Dermis microvascular lymphatic vessel endothelial cell (primary cell): ENCODE measurements at places on chromosomes 6 and 20. TPM values are rescaled to one million over a fixed set of nuclear protein-coding genes. Genes with fewer than 3 reads are reported as not detected.

RSPH9 gene
- 0.25 and 0.26 TPM in 2 replicates for total RNA-seq

MICAL1 gene
- total RNA-seq: 16.8 and 19.5 TPM in 2 replicates

PXMP4 gene
- total RNA-seq: 4.2 and 6.3 TPM in 2 replicates

PPIL6 gene
- 0.39 and 0.76 TPM in 2 replicates for total RNA-seq

HLA-DPB1 gene
- total RNA-seq: 10.9 and 13.4 TPM in 2 replicates

LTV1 gene
- total RNA-seq: 10.4 and 11.8 TPM in 2 replicates

UTRN gene
- total RNA-seq: 500 and 675 TPM in 2 replicates

MUCL3 gene
- not detected in 2 replicates for total RNA-seq

CCN5 gene
- not detected in 2 replicates for total RNA-seq

PPP1R3G gene
- total RNA-seq: 0.39 and 0.89 TPM in 2 replicates

SMPDL3A gene
- total RNA-seq: 2.3 and 5.3 TPM in 2 replicates

OR14J1 gene
- total RNA-seq: not detected in 2 replicates

TGM3 gene
- total RNA-seq: not detected in 2 replicates

CPXM1 gene
- 0.13 and 0.63 TPM in 2 replicates for total RNA-seq

HLA-DMB gene
- total RNA-seq: 0.25 and 0.51 TPM in 2 replicates

GTSF1L gene
- total RNA-seq: not detected in 2 replicates

COL11A2 gene
- total RNA-seq: under 0.01 and 0.38 TPM in 2 replicates

MDC1 gene
- 4.9 and 5.7 TPM in 2 replicates for total RNA-seq

TSHZ2 gene
- 0.77 and 2.1 TPM in 2 replicates for total RNA-seq

APCDD1L gene
- total RNA-seq: not detected in 2 replicates

HLA-A gene
- 519 and 1,118 TPM in 2 replicates for total RNA-seq

RAD21L1 gene
- not detected in 2 replicates for total RNA-seq

TTK gene
- total RNA-seq: 4.8 and 15.5 TPM in 2 replicates

NRSN1 gene
- not detected in 2 replicates for total RNA-seq

HEY2 gene
- under 0.01 TPM in 1 of 2 replicates, not detected in the other for total RNA-seq

GABRR1 gene
- total RNA-seq: not detected in 2 replicates

ULBP1 gene
- under 0.01 TPM in 2 replicates for total RNA-seq

NRN1 gene
- 28.1 and 34.0 TPM in 2 replicates for total RNA-seq

UNC93A gene
- total RNA-seq: not detected in 2 replicates

STMN3 gene
- total RNA-seq: 0.38 and 0.51 TPM in 2 replicates

TSPO2 gene
- total RNA-seq: not detected in 2 replicates

SGK2 gene
- under 0.01 and 0.13 TPM in 2 replicates for total RNA-seq

MCHR2 gene
- total RNA-seq: not detected in 2 replicates

EEF1A2 gene
- 9.2 and 22.0 TPM in 2 replicates for total RNA-seq

ANKRD66 gene
- not detected in 2 replicates for total RNA-seq

DCDC2 gene
- total RNA-seq: under 0.01 TPM in 1 of 2 replicates, not detected in the other

KCNK17 gene
- total RNA-seq: not detected in 2 replicates

SNRNP48 gene
- total RNA-seq: 10.6 and 11.4 TPM in 2 replicates

MYLK2 gene
- 14.5 and 42.1 TPM in 2 replicates for total RNA-seq

SPO11 gene
- not detected in 2 replicates for total RNA-seq

GFRA4 gene
- total RNA-seq: not detected in 2 replicates

SPTLC3 gene
- 0.13 and 0.63 TPM in 2 replicates for total RNA-seq

PHF3 gene
- total RNA-seq: 34.9 and 38.8 TPM in 2 replicates

SOD2 gene
- total RNA-seq: 206 and 419 TPM in 2 replicates
